Smooth muscle cell of the coronary artery (primary cell): ENCODE measurements at places on chromosomes 5 and 9. TPM values are rescaled to one million over a fixed set of nuclear protein-coding genes. Genes with fewer than 3 reads are reported as not detected.

NAIP gene
- 1.9 TPM in 2 replicates for total RNA-seq

BHMT2 gene
- 0.38 and 3.3 TPM in 2 replicates for total RNA-seq

FSD1L gene
- 1.8 and 4.1 TPM in 2 replicates for total RNA-seq

LCN12 gene
- total RNA-seq, result not detected in 2 replicates

CCDC112 gene
- total RNA-seq, result 1.6 and 4.8 TPM in 2 replicates
